Transverse colon (tissue), 4 donors: ENCODE measurements at places on chromosomes 11 and 22.
A peak's percentile ranks its signal among the peaks of the same experiment; 100 is the strongest.

- DNase-seq, result no peak
Observed at GRCh38 chr11:22273781-22274180, 64.4 kb upstream of the SLC17A6 start.

- peak; percentile 80 for DNase-seq
Observed at GRCh38 chr11:75706260-75706729, 11.3 kb upstream of the MOGAT2 start.

GRCh38 chr11:32079553-32079952, 11.3 kb upstream of the RCN1 start:
- DNase-seq, result no peak

DNA sequence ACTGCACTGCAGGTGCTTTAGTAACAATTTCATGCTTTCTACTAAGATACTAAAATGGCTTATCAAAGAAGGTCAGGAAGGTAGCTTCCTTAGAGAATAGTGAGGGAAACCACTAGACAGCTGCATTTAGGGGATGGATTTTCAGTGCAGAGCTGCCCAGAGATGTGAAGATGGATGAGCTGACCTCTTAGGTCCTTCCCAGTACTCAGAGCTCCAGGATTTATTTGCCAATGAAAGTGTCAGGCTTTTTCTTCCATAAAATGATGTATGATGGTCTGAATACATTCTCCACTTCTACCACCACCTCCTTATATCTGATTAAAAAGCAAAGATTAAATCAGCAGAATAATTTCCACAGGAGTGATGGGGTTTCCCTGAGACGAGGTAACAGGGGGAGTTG, 35.0 kb downstream of the SC5D start:
- no peak for DNase-seq

GRCh38 chr11:64885367-64886286, 7.2 kb upstream of the EHD1 start:
- no peak for DNase-seq
